ENCODE measurements at places on chromosomes 13 and 19. TPM values are rescaled to one million over a fixed set of nuclear protein-coding genes. Genes with fewer than 3 reads are reported as not detected.

- no peak for DNase-seq
Measured at GRCh38 chr13:97121894-97122293, 100.2 kb upstream of the MBNL2 start.

- DNase-seq, result no peak
Measured at GRCh38 chr13:36030670-36031331, 100.4 kb downstream of the DCLK1 start.

DNA sequence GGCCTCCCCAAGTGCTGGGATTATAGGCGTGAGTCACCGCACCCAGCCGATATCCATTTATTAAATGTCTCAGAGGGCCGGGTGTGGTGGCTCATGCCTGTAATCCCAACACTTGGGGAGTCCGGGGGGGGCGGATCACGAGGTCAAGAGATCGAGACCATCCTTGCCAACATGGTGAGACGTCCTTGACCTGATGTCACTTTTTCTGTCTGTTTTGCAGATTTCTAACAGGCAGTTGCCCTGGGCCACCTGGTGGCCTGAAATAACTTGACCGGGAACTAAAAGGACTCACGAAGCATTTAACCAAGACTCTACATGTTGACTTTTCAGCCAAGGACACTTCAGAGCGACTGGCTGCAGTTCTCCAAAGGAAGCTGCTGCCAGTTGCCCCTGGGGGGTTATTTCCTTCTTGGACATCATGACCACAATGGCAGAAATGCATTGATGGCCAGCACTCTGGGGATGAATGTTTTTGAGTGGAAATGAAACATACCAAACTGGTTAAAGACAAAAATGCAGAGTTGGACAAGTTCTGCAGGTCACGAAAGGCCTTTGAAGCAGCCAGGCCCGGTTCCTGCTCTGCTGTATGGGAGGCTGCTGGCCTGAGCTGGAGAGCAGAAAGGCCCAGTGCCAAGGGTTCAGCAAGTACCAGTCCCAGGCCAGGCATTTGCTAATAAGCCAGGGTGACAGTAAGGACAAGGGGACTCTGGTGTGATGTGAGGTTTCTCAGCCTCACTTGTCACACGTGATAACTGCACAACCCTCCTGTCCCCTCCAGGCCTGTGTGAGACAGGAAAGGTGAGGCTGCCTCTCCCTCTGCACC lies 8.3 kb downstream of the ZNF837 start:
- no peak for DNase-seq

DNA sequence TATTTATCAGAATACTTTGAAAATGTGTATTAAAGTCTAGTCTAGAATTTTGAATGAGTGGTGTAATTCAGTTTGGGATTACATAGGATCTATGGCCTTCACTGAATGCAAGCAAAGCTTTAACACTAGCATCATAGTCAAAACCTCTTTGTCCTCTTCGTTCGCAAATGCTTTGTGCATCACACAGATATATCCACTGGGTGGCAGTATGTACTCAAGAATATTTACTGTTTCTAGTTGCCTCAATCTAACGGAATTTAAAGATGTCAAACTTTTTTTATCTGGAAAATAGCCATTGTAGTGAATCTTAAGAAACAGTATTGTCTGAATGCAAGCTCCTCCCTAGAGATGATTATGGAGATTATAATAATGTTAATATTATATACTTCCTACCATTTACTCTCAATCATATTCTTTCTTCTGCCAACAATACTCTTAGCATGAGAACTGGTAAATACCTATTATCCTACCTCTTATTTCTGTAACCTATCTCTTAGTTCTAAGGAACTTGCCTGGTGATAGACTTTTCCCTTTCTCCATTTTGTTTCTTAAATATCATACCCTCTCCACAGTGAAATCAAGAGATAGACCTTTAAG lies 25.8 kb downstream of the LACC1 start:
- peak; percentile 9 for DNase-seq

- no peak for DNase-seq
Measured at GRCh38 chr13:32976912-32977311, 39.3 kb upstream of the KL start.

Gene DHDH
- total RNA-seq, result not detected

Gene PDX1
- total RNA-seq, result not detected

Measured in activated T-helper 1 cell treated with anti-CD3 and anti-CD28 coated beads, Interleukin-12 subunit alpha, Interleukin-12 subunit beta, Interleukin-2, Interleukin-4 antibody, amounts not matched to agents 30 ng/mL and 10 ng/mL and 1 ng/mL, durations not matched to agents 14 hours and 24 hours and 36 hours (primary cell).